ENCODE measurements at places on chromosomes 2 and 18.

DNA sequence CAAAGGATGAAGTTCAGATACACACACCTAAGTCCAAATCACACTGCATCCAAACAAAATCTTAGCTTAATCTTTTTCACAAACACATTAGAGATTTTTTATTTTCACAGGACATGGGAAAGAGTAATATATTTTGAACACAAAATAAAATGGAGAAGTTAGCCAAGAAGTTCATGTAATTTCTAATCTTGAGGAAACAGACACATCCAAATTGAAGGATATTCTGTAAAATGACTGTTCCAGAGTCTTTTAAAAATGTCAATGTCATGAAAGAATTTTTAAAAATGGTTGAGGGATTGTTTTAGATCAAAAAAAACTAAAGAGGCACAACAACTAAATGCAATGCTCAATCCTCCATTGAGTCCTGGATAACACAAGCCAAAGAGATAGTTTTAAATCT, 12.4 kb upstream of the RAPGEF4 start:
- no peak for DNase-seq

DNA sequence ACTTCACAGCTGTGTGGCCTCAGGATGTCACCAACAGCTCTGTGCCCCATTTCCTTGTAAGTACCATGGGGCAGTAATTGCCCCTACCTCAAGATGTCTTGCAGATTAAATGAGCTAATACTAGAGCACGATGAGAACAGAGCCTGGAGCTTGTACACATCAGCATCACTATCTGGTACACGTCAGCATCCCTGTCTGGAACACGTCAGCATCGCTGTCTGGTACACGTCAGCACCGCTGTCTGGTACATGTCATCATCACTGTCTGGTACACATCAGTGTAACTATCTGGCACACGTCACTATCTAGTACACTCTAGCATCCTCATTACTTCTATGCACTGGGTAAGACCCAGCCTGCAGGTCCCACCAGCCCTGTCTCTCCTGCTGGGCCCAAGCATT, 37.2 kb downstream of the AQP12A start:
- no peak for DNase-seq

GRCh38 chr2:203878063-203878462, 10.5 kb downstream of the CTLA4 start:
- DNase-seq: no peak

DNA sequence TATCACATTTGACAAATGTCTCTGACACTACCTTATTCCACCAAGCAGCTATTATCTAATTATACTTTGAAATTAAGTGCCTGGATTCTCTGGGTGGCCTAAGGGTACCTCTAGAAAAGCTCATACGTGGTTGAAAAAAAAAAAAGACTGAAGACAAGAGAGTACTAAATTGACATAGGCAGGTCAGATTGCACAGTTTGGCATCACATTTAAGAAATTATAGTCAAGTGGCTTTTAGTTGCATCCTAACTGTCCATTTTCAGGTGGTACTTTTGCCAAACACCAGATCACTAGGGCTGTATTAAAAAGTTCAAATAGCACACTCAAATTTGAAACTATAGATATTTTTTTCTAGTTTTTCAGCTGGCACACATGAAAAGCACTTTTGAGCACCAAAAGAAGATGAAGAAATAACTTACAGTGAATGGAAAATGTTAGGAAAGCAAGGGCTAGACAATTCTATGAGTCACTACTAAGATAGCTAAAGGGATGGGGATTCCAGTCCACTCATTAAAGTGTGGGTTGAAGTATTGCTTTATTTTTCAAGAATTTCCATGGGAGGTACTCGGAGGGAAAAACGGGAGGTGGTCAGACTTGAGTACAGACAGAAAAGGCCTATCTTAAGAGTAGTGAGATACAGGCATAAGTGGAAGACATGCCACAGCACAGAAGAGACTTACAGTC, 106.5 kb upstream of the COL5A2 start:
- no peak for DNase-seq

DNA sequence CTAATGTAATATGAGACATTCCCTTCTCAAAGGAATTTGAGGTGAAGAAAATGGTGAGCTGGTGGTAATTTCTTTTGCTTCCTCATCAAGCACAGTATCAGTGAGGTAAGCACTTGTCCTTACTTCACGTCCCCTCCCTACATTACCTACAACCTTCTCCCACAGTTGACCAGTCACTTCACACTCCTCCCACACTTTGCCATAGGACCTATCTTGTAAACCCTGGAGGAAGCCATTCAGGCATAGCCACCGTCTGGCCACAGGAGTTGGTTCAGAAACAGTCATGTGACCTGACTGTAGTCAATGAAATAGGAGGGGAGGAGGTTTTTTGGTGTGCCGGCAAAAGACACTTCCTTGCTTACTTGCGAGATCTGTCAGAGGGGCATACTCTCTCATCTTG, 12.1 kb downstream of the ACOXL start:
- DNase-seq: no peak
